ENCODE measurements at places on chromosomes 2 and 18. TPM values are rescaled to one million over a fixed set of nuclear protein-coding genes. Genes with fewer than 3 reads are reported as not detected.

The QPCT gene
- 3.4 TPM for total RNA-seq

The BOLL gene
- not detected for total RNA-seq

DNA sequence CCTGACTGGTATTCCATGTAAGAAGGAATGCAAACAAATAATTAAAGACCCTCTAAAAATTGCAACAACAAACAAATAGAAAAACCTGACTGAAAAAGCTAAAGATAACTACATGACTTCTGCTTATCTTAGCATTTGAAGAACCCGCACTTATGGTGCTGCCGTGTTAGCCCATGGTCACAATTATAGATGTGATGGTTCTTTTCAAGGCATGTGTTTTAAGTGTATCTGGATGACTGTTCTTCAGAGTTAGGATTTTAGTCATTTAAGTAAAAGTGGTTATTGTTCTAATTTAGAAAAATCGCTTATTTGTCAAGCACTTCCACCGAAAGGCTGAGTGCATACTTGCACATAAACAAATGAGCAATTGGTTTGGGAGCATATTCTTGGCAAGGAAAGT is 77.3 kb downstream of the CPS1 start:
- no peak for DNase-seq

The GREB1 gene
- 3.1 TPM for total RNA-seq

DNA sequence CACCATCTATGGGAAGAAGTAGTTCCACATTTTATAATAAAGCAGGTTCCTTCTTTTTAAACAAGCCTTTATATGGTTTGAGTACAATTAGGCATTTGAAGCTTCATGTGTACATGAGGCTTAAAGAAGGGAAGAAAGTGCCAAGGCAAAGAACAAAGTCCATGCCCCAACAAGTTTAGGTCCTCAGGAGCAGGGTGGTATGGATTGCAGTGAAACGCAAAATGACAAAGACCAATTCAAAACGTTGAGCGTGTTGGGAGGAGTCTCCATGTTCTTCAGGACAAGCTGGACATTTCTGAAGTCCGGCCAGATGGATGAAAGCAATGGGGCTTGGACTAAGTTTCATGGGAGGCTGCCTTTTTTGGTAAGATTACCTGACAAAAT is 78.8 kb upstream of the FZD5 start:
- no peak for DNase-seq

- no peak for DNase-seq
These were observed 18.1 kb upstream of the MGAT4A start for GRCh38 chr2:98749066-98749450.

The GPR55 gene
- total RNA-seq = not detected
